ENCODE measurements at places on chromosomes 7 and 10. TPM values are rescaled to one million over a fixed set of nuclear protein-coding genes. Genes with fewer than 3 reads are reported as not detected.

GRCh38 chr7:99665312-99666012 lies 14.3 kb downstream of the CYP3A5 start:
- no peaks in the 10 kb centered on the region for H3K4me1 ChIP-seq
- H3K36me3 ChIP-seq: peaks cover 24% of the 10 kb centered on the region
- H3K27ac ChIP-seq: no peak overlapping the region
- H3K4me3 ChIP-seq: no peak overlapping the region
- no peaks in the 10 kb centered on the region for H3K27me3 ChIP-seq
- DNase-seq: no peak

Gene PAPOLB
- 0.07 TPM for total RNA-seq

Gene MAGI2
- 0.38 TPM for total RNA-seq

Gene TMEM213
- total RNA-seq: not detected

- no peak overlapping the region for H3K27ac ChIP-seq
- peaks cover 2% of the 10 kb centered on the region for H3K27me3 ChIP-seq
- DNase-seq: no peak
- no peaks in the 10 kb centered on the region for H3K36me3 ChIP-seq
- no peak overlapping the region for H3K4me3 ChIP-seq
Measured at GRCh38 chr10:6407034-6407721, 172.9 kb downstream of the PRKCQ start.

DNA sequence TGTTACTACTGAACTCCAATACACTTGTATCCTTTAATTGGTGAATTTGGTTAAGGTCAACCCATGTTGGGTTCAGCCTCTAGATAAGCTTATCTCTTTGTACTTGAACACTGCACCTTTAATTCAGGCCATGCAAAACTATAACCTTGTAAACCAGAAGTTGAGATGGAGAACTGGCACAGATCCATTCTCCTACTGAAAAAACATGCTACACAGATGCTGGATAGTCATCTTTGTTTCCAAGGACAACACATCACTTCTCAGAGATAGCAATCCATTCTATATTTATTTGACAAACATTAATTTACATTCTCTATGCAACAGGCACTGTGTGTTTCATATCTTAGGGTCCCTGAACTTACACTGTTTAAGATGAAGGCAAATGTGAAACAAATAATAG lies 2.9 kb upstream of the CDK14 start:
- peaks cover 3% of the 10 kb centered on the region for H3K36me3 ChIP-seq
- H3K27me3 ChIP-seq: no peaks in the 10 kb centered on the region
- no peak overlapping the region for H3K4me3 ChIP-seq
- DNase-seq: no peak
- peaks cover 31% of the 10 kb centered on the region for H3K4me1 ChIP-seq

DNA sequence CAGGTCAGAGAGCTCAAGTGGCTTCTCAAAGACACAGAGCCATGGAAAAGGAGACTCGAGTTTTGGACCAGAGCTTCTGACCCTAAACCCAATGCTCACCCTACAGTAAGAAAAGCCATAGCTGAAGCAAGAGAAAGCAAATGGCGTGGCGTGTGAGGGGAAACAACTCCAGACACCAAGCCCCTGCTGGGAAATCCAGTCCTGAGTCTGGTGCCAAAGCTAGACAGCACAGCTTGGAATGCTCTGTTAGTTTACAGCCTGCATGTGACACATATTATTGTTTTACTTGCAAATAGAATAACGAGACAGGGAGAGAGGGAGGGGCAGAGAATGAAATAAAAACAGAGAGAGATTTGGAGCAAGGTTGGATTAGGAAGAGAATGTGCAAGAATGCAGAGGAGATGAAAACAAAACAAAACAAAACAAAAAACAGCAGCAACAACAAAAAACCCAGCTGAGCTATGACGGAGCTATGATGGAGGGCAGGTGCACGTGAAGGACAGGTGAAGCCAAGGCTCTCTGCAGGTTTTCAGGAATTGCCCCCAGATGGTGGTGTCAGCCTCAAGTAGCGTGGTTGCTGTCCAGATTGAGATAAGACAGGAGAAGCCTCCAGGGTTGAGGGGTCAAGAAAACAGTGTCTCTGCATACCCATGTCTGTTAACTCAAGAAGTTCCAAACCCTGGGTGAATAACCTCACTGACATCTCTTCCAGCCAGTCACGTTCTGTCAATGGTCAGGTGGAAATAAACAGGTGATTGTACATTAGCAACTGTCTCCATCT lies 69.7 kb upstream of the LRRC18 start:
- no peak overlapping the region for H3K27ac ChIP-seq
- peaks cover 9% of the 10 kb centered on the region for H3K27me3 ChIP-seq
- DNase-seq: no peak
- H3K4me3 ChIP-seq: no peak overlapping the region
- H3K4me1 ChIP-seq: no peaks in the 10 kb centered on the region
- H3K36me3 ChIP-seq: no peaks in the 10 kb centered on the region

Gene CCDC146
- total RNA-seq: 3.5 TPM

DNA sequence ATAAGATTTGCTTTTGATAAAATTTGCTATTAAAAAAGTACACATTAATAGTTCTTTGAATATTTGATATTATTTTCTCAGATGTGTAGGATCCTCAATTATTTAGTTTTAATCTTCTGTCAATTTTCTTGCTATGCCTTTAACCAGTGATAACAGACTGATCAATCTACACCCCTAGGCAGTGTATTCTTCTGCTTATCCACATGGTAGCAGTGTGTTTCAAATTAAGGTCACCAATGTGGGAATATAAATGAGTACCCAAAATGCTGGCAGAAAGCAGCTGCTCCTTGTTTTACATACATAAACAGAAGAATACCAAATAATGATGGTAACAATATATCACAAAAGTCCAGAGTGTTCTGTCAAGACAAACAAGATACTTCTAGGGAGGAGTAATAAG lies 87.0 kb downstream of the SKAP2 start:
- H3K4me3 ChIP-seq: no peak overlapping the region
- peaks cover 24% of the 10 kb centered on the region for H3K36me3 ChIP-seq
- no peaks in the 10 kb centered on the region for H3K27me3 ChIP-seq
- H3K27ac ChIP-seq: no peak overlapping the region

Gene CFAP46
- 3.7 TPM for total RNA-seq

DNA sequence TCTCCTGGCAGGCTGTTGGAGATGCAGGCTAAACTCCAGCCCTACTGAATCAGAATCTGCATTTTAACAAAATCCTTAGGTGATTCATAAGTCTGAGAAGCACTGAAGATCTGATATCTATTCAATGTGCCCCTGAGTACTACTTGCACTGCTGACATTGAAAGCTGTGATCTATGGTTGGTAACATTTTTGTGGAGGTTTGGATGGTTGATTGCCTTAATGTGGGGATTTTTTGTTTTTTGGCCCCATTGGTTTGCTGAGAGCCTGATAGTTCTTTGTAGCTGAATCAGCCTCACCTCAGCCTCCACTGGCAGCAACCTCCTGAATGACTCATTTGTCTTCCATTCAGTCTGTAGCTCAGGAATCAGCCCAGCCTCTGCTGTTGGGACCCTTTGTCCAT lies 14.7 kb upstream of the LRRN3 start:
- no peak overlapping the region for H3K4me3 ChIP-seq
- H3K27me3 ChIP-seq: no peaks in the 10 kb centered on the region
- no peaks in the 10 kb centered on the region for H3K36me3 ChIP-seq
- no peak for DNase-seq

DNA sequence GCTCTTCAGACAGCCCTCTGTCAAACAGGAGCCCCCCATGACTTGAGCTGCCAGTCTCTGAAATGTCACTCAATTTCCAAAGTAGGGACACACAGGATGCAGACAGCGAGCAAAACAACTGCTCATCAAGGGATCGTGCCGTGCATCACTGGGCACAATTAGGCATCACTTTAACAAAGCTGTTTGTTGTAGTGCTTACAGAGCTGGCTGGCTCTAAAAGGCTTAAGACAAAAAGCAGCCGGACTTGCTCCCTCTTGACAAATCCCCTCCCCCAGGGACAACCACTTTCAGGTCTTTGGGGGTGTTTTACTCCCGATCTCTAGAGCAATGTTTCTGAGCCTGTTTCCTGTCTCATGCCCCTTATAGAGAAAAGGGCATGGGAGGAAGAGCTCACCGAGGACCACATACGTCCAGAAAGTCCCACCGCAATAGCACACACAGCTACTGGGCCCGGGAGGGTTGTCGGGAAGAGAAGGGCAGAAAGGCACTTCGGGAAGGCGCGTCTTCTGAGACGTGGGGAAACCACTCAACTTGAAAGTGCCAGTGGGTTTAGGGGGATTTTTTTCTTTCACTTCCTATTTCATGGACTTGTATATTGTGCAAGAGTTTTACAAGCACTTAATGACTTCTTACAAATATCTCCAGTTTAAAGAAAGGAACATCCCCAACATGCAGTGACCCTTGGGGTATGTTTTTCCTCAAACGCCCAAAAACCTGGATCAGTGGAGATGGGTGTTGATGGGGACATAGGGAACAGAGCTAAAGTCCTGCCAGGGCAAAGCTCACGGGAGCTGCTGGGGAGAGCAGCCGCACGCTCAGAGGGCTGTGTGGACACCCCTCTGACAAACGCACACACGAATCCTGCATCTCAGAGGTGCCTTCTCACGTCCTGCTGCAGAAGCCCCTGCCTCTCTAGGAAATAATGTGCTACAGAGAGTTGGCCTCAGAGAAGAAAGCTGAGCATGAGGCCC lies 27.1 kb downstream of the LRRC20 start:
- H3K4me1 ChIP-seq: peaks cover 40% of the 10 kb centered on the region
- H3K4me3 ChIP-seq: peak overlapping the region; percentile 86
- no peaks in the 10 kb centered on the region for H3K36me3 ChIP-seq
- H3K27me3 ChIP-seq: no peaks in the 10 kb centered on the region

GRCh38 chr10:32144817-32145688 lies 88.8 kb upstream of the KIF5B start:
- H3K27me3 ChIP-seq: no peaks in the 10 kb centered on the region
- H3K27ac ChIP-seq: no peak overlapping the region
- no peak for DNase-seq
- no peaks in the 10 kb centered on the region for H3K4me1 ChIP-seq
- H3K36me3 ChIP-seq: no peaks in the 10 kb centered on the region

Gene ST8SIA6
- 0.13 TPM for total RNA-seq

DNA sequence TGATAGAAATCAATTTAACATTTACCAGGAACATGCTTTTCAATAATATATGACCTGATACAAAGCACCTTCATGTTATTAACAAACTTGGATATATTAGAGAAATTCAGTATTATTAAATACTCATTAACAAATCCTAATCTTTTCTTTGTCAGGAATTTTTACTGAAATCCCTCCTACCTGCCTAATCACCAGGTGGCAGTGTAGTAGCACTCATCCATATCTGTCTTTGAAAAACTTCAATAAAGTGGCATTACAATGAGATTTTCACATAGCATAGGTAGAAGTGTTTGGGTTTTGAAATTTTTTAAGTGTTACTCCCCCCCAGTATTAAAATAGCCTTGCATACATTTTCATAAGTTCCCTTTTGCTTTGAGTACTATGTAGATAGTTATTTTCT lies 1246.6 kb upstream of the LRRN3 start:
- H3K27ac ChIP-seq: no peak overlapping the region
- H3K27me3 ChIP-seq: no peaks in the 10 kb centered on the region
- DNase-seq: no peak
- no peak overlapping the region for H3K4me3 ChIP-seq
- no peaks in the 10 kb centered on the region for H3K36me3 ChIP-seq
